ENCODE measurements at places on chromosomes 4 and X.

- no peak for DNase-seq
These were observed 24.4 kb downstream of the PPP2R3B start for GRCh38 chrX:362351-362750.

GRCh38 chr4:86055898-86056297 is 304.0 kb downstream of the MAPK10 start:
- DNase-seq, result no peak

GRCh38 chr4:16222957-16223527 is 3.2 kb downstream of the TAPT1 start:
- DNase-seq, result no peak

DNA sequence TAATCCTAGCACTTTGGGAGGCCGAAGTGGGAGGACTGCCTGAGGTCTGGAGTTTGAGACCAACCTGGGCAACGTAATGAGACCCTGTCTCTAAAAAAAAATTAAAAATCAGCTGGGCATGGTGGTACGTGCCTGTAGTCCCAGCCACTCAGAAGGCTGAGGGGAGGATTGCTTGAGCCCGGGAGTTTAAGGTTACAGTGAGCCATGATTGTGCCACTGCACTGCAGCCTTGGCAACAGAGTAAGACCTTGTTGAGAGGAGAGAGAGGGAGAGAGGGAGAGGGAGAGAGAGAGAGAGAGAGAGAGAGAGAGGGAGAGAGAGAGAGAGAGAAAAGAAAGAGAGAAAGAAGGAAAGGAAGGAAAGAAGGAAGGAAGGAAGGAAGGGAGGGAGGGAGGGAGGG is 144.9 kb downstream of the RASL11B start:
- DNase-seq, result no peak

GRCh38 chr4:61445374-61446063 is 245.4 kb downstream of the ADGRL3 start:
- no peak for DNase-seq

- no peak for DNase-seq
These were observed 10.1 kb downstream of the TMEM271 start for GRCh38 chr4:566035-566434.

DNA sequence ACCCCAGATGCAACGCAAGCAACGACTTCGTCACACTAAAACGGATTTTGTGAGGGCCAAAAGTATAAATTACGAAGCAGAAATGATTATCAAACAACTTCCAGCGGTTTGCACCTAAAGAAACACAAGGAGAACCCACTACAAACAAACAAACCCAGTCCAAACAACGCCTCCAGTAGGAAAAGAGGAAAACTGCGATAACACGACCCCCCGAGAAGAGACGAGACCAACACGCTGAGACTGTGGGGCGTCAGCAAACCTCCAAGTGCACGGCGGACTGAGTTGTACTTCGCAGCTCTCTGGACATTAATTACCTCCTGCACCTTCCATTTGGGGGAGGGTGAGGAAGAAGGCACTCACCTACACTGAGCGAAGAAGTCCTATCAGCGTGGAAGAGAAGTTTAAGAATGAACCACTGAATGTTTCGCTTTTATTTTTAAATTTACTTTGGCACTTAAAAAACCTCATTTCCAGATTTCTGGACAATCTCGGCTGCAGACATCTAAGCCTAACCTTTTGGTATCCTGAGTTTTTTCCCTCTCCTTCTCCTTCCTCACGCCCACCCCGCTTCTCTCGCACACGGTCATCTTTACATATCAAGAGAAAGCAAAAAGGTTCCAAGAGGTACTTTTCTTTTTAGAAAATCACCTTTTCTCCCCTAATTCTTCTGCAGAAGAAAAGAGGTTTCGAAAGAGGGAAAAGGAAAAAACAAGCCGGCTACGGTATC is at the start of gene MAB21L2:
TSS of gene MAB21L2 (plus strand) at position 6 of the 727 bp plus-strand sequence. CDS start 879 bp downstream, outside the sequence.
- no peak for DNase-seq

- DNase-seq, result no peak
These were observed 71.2 kb downstream of the SUPT20HL2 start for GRCh38 chrX:24242649-24243175.

DNA sequence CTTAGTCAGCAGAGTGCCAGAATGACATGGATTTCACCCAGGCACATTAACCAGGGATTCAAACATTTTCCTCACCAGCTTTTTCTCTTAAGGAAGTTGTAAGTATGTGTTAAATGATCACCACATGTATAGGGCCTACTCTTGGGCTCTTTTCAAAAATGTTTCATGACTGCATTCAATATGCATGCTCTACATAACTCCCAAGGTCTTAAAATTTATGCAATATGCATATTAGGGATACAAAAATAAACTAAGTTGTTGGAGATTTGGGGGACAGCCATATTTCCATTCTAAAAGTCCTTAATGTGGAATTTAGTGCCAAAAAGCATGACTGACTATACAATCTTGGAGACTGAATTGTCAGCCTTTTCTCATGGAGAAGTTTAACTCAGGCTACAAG is 25.0 kb upstream of the TRPC5OS start:
- no peak for DNase-seq

DNA sequence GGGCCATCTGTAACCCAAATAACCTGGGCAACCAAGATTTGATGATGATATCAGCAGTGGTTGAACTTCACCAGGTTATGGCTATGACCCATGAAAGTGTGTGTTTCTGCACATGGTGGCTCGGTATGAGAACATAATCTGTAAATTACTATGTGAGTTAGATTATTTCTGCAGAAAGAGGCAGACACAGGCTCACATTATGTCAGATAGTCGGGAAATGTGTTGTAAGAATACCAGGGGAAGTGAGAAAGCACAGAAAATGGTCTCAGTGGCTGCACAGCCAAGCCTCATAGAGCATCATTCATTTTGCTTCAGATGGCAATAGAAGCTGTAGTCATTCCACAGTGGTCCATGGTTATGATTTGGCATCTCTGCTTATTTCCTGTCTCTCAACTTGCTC is 63.0 kb upstream of the RBPJ start:
- DNase-seq, result no peak

GRCh38 chr4:75005727-75006126 is 72.8 kb downstream of the PARM1 start:
- no peak for DNase-seq

GRCh38 chr4:64617800-64618199 is 208.6 kb upstream of the TECRL start:
- DNase-seq, result no peak

DNA sequence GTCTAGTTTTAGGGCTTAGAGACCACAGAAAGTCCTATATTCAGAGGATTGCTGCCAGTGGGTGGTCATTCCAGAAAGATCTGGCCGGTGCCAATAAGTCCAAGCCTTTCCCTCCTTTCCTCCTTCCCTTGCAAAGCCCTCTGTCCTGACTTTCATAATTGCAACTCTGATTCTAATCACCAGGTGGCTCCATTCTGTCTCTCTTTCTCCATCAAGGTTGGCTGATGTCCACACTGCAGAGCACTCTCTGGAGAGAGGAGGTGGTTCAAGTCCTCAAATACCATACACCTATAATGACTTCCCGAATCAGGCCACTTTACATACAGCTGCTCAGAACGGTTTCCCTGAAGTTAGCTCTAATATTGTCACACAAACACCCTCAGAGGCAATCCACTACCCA is 22.4 kb upstream of the ARMCX4 start:
- DNase-seq, result no peak

DNA sequence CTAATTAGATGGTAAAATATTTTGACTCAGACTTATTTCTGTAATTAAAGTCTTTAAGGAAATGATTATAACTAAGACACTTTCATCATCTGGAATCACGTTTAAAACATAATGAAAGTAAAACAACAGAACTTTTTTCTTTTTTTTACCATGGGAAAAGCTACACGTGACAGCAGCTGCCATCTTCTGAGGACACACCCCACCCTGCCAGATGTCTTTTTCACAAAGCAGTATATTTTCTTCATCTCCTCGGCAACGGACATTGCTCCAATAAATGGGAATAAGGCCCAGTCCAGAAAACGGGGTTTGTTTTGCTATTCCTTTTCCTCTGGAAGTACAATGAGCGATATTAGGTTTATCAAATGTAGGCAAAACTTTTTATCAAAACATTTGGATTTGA is 17.5 kb downstream of the PRSS12 start:
- DNase-seq, result no peak

DNA sequence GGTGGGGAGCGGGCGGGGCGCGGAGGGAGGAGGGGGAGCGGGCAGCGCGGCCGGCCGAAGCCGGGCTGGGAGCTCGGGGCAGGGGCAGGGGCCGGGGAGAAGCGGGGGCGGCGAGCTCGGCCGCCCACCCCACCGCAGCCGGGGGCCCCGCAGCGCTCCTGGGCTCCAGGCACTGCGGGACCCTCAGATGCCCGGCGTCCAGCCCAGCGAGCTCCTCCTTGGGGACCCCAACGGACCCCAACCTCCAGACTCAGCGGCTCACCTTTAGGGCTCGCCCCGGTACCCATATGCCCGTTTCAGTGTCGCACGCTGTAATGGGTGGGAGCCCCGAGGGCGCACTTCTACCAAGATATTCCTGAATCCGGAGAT is 357 bp upstream of the ADGRG2 start:
- no peak for DNase-seq

DNA sequence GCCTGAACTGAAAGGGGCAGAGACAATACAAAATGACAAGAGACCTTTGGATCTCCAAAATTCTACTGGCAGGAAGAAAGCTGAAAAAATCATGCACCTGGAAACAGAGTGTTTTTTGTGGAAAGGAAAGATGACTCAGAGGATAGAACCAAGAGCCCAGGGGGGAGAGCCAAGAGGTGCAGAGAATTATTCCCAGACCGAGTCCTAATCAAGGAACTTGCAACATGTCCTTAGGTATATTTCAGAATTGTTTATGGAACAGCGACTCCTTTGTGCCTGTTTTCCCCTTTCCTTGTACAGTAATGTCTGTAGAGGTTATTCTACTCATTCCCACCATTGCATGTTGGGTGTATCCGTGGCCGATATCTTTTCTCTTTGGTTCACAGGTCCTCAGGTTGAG is 71.7 kb downstream of the YIPF6 start:
- no peak for DNase-seq

DNA sequence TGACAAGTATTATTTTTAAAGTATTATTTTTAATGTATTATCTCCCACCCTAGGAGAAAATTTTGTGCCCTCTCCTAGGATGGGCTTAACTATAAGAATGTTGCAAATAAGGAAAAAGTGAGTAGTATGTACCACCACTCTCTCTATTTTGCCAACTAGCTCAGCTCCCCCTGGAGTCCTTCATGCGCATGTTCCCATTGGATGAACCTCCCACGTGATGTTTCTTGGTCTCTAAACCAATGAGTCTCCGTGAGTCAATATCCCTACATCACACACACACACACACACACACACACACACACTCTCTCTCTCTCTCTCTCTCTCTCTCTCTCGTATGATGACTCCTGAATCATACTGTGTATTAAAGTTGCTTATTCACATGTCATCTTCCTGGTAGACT is 129.7 kb upstream of the ZFP42 start:
- no peak for DNase-seq
